Dermis microvascular lymphatic vessel endothelial cell (primary cell): ENCODE measurements at places on chromosomes 5 and 9.

GRCh38 chr5:93990504-93991070, 249.2 kb upstream of the POU5F2 start:
- DNase-seq = peak; percentile 1

DNA sequence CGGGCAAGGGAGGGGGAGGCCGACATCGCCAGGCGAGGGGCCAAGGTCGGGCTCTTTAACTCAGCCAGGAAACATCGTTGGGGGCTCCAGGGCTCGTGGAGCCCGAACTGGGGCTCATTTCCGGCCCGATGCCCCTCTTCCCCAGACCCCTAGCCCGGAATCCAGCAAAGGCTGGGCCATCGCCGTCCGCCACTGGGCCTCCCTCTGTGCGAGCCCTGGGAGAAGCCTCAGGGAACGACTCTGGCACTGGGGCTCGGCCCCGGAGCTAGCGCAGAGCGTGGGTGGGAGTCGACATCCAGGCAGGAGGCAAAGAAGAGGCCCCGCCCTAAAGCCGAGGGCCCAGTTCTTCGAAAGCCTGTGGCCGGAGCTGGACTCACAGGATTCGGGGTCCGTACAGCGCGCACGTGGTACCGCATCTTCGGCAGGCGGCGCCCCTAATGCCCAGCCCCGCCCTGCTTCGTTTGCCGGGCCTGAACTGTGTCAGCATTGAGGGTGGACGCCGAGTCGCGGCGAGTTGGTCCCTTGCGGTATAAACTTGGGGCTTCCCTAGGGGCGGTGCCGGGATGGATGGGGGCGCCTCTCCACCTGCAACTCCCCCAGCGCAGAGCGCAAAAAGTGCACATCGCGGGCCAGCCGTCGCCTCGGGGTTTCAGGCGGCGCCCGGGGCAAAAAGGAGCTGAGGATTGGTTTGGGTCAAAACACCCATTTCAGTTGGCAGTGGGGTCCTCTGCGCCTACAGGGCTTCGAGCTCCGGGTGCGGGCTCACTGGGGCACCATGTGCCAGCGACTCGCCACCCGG, 3.6 kb upstream of the PAX5 start:
- DNase-seq = no peak

- DNase-seq = no peak
Observed at GRCh38 chr9:33453286-33453860, 6.0 kb upstream of the AQP3 start.

DNA sequence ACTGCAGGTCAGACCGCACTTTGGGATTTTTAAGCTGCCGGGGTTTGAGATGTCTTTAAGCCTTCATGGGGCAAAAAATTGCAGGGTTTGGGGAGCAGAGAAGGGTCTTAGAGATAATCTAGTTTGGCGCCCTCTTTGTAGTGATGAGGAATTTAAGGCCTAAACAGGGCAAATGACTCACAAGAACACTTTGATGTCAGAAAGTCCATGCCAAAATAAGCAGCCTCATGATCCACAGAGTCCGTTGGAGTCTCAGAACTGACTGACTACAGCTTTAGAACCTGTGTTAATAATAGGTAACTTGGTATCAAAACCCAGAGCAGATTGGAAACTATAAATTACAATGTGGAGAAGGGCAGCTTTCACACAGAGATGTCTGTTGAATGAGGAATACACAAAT, 35.9 kb upstream of the PTGS1 start:
- no peak for DNase-seq

DNA sequence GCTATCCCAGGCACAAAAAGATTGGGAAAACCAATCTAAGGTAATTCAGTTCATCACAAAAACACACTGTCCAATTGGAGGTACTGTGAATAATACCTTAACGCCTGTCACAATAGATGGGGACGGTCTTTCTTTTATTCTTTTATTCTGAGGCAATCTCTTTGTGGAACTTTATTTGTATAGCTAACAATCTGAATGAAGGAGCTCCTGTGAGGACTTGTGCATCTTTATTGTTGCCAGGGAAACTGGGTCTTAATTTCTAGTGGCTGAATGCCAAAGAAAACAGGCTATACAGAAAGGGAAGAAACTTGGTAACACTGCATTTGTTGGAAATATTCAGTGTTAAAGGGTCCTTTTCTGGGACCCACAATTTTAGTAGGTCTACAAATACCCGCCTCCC, 546.9 kb upstream of the C9orf72 start:
- DNase-seq = no peak
